ENCODE measurements at places on chromosomes 13 and 19.

- no peak for DNase-seq
These were observed 7.5 kb upstream of the ZBTB32 start for GRCh38 chr19:35696835-35697234.

DNA sequence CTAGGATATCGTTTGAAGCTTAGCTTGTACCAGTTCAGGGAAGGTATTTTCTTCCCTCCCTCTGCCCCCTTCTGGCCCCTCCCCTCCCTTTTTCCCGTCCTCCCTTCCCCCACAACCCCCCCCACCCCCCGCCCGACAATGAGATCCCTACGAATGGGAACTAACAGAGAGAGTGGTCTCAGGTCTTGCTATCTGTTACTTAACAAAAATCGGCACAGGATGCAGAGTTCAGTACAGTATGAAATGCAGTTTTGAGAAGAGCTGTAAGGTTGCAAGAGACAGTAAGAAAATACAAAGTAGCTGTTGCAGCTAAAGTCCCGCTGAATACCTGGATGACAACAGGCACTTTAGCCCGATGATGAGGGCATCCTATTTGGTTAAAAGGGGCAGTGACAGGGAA, 3.1 kb upstream of the DACH1 start:
- DNase-seq = no peak

- DNase-seq = no peak
These were observed 6.2 kb upstream of the SDHAF1 start for GRCh38 chr19:35988824-35989223.

DNA sequence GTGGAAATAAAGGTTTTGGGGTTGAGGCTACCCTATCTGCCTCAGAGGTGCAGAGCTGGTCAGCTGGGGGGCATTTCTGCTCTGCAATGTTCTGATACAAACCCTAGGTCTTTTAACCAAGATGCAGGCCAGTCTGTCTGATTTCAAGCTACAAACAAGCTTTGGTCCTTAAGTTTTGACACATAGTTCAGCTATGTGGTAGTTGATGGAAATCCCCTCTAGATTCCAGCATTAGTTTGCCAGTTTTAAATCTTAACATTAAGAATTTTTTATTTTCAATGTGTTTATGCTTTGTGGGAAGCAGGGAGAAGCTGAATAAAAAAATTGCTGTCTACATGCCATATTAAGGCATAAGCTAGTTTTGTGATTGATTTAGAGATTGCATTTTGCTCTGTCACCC, 225.7 kb downstream of the LMO7 start:
- peak; percentile 44 for DNase-seq

DNA sequence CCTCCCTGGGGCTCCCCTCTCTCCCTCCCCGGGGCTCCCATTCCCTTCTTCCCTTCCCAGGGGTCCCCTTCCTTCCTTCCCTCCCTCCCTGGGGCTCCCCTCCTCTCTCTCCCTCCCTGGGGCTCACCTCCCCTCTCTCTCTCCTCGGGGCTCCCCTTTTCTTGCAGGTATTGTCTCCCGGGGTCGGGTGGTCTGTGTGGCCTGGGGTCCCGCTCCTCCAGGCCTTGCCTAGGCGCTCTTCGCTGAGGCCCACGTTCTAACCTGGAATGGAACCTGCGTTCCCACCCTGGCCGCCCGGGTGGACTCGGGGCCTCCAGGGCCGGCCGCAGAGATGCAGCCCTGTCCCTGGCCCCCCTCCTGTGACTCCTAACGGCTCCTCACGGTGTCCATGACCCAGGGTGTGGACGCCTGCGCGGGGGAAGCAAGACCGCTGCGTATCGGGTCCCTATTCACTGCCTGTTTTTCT, 940 bp upstream of the DCUN1D2 start:
- DNase-seq = peak; percentile 27

GRCh38 chr19:3783660-3784584, 2.3 kb downstream of the MATK start:
- DNase-seq = no peak

GRCh38 chr19:33348301-33349010, 25.1 kb upstream of the CEBPG start:
- no peak for DNase-seq

DNA sequence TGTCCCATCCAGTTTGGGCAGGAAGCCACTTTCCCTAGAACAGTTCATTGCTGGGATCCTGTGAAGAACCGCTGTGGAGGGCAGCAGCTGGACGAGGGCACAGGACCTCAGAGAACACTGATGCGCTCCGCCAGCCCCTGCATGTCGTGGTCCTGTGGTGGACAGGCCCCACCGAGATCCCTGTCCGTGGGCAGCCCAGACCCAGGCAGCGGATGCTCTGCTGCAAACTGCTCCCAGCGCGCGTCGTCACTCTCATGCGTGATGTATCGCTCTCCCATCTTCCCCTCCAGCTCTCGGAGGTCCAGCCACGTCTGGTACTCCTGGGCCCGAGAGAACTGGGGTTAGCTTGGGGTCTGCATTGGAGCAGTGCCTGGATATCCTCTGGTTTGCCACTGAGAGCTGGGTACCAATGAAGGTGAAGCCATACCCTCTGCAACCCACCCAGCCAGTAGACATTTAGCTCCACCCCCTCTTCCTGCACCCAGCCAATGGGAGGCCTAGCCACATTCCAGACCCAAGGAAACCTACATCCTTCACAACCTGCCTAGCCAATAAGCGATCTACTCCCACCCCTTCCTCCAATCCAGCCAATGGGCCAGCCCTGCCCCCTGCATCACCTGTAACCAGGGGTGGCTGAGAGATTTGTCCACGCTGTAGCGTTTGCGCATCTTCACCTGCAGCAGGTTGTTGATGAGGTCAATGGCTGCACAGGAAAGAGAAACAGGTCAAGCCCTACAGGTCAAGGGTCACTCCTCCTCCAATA, 13.6 kb upstream of the DACT3 start:
- no peak for DNase-seq

DNA sequence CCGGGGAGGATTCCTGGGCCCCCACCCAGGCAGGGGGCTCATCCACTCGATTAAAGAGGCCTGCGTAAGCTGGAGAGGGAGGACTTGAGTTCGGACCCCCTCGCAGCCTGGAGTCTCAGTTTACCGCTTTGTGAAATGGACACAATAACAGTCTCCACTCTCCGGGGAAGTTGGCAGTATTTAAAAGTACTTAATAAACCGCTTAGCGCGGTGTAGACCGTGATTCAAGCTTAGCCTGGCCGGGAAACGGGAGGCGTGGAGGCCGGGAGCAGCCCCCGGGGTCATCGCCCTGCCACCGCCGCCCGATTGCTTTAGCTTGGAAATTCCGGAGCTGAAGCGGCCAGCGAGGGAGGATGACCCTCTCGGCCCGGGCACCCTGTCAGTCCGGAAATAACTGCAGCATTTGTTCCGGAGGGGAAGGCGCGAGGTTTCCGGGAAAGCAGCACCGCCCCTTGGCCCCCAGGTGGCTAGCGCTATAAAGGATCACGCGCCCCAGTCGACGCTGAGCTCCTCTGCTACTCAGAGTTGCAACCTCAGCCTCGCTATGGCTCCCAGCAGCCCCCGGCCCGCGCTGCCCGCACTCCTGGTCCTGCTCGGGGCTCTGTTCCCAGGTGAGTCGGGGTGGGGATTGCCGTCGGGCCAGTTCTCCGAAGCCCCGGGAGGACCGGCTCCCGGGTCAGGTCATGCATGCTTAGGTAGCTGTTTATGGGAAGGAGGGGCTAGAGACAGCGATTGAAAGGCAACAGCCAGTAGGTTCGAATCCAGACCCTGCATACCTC, at the start of gene ICAM1:
Gene ICAM1, plus strand, starts transcription at position 505 of the 779 bp plus-strand sequence. Its CDS starts 40 bp downstream, at position 545.
- peak; percentile 62 for DNase-seq

DNA sequence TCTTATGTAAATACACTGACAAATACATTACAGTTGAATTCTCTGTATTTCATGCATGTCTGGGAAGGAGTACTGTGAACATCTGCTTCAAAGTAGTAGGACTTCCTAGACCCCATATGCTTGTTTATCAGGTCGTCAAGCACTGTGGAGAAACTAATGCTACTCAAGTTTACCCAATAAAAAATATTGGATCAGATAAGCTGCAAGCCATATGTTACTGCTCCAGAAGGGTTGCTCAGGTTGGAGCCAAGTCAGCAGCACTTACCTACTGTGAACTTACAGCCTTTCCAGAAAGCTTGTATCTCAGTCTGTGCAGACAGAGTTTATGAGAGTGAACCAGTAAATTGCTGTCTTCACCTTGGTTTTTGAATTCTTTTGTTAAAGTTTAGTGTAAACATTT, 36.2 kb downstream of the SLAIN1 start:
- DNase-seq = no peak

GRCh38 chr13:74687442-74688182, 553.4 kb upstream of the KLF12 start:
- no peak for DNase-seq

DNA sequence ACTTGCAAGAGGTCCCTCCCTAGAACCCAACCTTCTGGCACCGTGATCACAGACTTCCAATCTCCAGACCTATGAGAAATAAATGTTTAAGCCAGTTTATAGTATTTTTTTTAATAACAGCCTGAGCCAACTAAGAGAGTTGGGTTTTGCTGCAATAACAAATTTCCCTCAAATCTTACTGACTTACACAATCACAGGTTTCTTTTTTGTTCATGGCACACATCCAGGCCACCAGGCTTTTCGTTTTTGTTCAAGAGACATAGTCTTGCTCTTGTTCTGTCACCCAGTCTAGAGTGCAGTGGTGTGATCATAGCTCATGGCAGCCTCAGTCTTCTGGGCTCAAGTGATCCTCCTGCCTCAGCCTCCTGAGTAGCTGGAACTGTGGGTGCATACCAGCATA, 2.0 kb upstream of the SELENOV start:
- DNase-seq = no peak

DNA sequence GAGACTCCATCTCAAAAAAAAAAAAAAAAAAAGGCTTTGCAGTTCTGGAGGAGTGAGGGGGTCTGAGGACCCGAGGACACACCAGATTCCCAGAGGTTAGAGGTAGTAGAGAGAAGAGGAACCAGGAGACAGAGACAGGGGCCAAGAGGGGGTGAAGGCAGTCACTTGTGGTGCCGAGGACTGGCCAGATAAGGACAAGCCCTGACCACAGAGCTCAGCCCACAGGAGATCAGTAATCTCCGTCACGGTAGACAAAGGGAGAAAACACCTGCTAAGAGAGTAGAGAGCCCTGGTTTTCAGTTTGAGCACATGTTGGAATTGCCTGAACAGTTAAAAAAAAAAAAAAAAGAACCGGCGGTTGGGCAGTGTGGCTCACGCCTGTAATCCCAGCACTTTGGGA, 1.7 kb upstream of the PRAM1 start:
- no peak for DNase-seq

- peak; percentile 75 for DNase-seq
These were observed 18.9 kb downstream of the ELAVL1 start for GRCh38 chr19:7986321-7987113.

DNA sequence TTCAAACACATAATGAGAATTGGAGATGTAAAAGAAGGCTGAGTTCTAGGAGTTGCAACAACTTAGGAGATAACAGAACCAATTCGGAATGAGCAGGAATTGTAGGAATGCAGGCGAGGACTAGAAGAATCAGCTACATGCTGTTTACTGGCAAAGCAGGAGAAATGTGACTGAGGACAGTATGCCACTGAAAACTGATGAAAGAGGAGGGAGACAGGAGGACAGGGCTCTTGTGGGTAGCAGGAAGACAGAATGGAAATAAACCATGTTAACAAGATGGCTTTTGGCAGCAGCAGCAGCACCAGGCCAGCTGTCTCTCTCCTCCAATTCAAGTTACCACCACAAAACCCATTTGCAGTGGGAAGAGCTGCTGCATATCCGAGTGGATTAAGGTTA, 91.0 kb upstream of the SLC15A1 start:
- no peak for DNase-seq

GRCh38 chr13:75180805-75181455, 301.0 kb downstream of the TBC1D4 start:
- DNase-seq = peak; percentile 78

GRCh38 chr19:48136547-48136946, 25.9 kb upstream of the PLA2G4C start:
- no peak for DNase-seq

DNA sequence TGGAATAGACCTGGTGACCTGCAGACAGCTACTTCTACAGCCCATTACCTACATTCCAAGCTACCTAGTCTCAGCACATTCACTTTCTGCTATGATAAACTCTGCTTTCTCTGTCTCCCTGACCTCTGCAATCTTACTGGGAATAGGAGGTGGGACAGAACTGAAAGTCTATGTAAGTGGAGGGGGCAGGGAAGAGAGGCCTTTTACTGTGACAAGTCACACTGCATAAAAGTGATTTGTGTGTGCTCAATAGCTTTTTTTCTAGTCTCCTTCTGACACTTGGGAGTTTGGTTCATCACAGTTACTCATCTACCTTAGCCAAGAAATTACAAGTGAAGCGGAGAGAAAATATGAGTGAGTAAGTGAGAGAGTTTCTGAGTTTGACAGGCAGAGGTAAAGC, 322.4 kb downstream of the OLFM4 start:
- no peak for DNase-seq

DNA sequence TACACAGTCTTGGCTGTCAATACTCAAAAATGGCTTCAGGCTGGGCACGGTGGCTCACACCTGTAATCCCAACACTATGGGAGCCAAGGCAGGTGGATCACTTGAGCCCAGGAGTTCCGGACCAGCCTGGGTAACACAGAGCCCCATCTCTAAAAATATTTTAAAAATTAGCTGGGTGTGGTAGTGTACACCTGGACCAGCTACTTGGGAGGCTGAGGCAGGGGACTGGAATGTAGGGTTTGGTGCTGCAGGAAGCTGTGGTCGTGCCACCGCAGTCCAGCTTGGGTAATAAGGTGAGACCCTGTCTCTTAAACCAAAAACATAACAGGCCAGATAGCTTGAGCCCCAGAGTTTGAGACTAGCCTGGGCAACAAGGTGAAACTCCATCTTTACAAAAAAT, 6.7 kb upstream of the CHERP start:
- no peak for DNase-seq

GRCh38 chr19:7987114-7987768, 18.2 kb downstream of the ELAVL1 start:
- DNase-seq = peak; percentile 10

GRCh38 chr13:80276371-80277289, 64.3 kb downstream of the SPRY2 start:
- peak; percentile 79 for DNase-seq

GRCh38 chr19:22052644-22053013, 345 bp downstream of the ZNF257 start:
- DNase-seq = no peak

DNA sequence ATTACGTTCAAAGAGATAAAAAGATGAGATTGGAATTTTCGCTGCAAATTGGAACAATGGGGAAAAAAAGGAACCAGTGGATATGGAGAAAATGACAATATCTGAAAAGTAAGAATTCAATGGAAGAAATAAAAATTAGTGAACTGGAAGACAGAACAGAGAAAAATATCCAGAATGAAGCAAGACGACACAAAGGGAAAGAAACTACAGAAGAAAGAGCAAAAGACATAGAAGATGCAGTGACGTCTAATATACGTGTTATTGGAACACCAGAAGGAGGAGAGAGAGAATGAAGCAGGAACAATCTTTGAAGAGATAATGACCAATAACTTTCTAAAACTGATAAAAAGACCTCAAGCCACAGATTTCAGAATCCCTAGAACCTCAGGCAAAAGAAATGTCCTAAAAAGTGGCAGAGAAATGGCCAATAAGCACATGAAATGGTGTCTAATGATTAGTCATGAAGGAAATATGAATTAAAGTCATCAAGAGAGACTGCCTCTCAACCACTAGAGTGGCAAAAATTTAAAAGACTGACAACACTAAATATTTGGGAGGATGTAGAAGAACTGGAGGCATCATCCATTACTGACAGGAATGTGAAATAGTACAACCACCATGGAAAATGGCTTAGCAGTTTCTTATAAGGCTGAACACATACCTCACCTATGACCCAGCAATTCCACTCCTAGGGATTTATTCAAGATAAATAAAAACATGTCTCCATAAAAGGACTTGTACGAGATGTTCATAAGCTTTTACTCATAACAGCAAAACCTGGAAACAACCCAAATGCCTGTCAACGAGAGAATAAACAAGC, 56.5 kb downstream of the GADD45B start:
- peak; percentile 92 for DNase-seq

All from fibroblast of lung (primary cell).